ENCODE measurements at places on chromosomes 5 and 9.

GRCh38 chr5:60248901-60249300 lies 355.4 kb upstream of the PDE4D start:
- no peak for DNase-seq

DNA sequence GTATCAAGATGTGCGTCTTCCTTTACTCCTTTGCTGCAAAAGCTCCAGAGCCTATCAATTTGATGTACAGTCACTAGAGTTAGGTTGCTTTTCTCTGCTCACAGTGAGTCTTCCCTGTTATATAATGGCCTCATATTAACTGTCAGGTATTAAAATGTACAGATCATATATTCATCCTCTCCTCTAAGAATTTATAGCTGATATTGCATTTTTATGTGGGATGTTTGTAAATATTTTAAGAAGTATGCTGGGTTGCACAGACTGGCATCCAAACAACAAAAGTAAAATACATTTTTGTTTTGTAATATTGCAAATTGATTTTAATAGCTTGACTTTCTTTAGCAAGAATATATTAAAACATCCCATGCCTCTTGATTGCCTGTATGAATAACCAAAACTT lies 139.5 kb downstream of the STARD4 start:
- no peak for DNase-seq

GRCh38 chr9:114643896-114644295 lies 13.7 kb downstream of the TEX53 start:
- DNase-seq: no peak

GRCh38 chr5:41413074-41413473 lies 97.3 kb downstream of the PLCXD3 start:
- no peak for DNase-seq

- no peak for DNase-seq
Measured at GRCh38 chr5:14930486-14930885, 58.9 kb upstream of the ANKH start.

All from islet precursor cell (in vitro differentiated cells).